ENCODE measurements at places on chromosomes 3 and 15.

DNA sequence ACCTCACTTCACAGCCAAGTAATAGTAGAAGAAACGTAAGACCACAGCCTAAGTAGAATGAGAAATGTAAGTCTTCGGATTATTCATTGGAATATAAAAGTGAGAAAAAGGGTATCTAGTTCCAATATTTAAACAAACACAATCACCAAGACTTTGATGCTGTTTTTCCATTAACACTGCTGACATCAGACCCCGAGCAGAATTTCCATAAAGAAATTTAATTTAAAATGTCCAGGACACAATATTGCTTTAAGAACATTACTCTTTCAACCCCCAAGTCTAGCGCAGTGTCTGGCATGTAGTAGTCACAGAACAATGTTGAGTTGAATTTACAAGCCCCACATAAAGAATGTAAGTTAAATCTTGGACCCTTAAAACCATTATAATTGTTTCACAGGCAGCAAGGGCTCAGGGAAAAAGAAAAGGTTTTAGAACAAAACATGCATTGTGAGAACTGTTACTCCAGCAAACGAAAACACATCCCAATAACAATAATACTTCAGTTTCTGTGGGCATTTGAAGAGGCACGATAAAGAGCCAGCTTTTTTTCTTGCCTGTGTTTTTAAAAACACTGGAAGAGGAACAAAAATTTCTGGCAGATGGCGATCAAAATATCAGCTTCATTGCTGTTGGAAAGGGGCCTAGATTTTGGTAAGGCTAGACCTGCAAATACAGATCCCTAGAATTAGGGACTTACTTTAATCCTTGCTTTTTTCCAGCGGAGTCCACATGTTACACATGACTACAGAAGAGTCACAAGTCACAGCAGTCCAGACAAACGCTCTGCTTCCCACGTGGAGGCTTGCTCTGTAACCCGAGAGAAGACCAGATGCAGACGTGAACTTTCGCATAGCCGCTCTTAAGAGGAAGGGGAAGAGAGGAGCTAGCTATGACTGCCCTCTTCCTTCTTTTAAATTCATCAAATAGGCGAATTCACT is 77.9 kb upstream of the IGSF10 start:
- no peak for DNase-seq

GRCh38 chr15:89088605-89089315 is 504 bp downstream of the ABHD2 start:
- DNase-seq: no peak

DNA sequence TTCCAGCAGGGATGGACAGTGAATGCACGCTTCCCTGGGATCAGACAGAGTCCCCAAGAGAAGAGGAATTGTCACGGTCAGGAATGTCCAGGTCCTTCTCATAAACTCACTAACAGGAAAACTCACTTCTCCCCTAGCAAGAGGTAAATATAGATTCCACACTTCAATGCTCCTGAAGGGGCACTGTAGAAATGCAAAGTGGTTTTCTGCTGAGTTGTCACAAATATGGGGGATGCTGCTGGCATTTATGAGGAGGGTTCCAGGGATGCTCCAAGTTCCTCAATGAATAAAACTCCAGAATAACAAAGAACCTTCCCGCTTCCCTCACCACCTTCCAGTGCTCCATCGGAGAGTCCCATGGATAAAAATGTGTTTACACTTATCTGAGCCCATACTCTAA is 423.4 kb downstream of the MAGI1 start:
- DNase-seq: no peak

DNA sequence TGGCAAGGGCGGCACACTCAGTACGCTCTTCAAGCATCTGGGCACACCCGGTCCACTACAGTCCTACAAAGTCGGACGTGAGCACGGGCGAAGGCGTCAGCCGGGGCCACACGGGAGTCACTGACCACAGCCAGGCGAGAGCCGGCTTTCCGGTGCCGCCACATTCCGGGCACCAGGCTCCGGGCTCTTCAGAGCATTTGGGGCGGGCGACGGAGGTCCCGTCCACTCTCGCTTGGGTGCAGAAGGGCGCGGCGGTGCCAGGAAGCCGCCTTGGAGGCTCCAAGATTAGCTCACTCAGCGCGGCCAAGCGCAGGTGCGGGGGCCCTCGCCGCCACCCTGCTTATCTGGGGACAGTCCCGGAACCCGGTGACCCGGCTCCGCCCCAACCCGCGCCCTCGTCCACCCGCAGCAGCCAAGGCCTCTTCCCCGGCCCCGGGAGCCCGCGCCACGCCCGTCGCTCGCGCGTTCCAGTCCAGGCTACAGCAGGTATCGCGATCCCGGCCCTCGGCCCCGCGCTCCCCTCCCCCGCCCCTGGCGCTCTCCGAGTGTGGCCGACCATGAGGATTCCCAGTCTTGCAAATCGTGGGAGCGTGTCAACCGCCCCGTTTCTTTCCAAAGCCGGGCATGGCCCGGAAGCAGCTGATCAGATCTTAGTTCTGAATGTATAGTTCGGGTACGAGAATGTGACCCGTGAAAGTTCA is at the start of gene ADPRH:
Gene ADPRH (plus strand): TSS at position 127 of the 701 bp plus-strand sequence. CDS start 2,678 bp downstream, outside the sequence.
- peak; percentile 17 for DNase-seq
